Stimulated activated CD8-positive, alpha-beta memory T cell treated with anti-CD3 and anti-CD28 coated beads, Interleukin-2, amount 100 ng/mL, for 1 hour (primary cell): ENCODE measurements at places on chromosomes 2 and 18.

- no peak for DNase-seq
These were observed 223.7 kb downstream of the ACKR3 start for GRCh38 chr2:236793023-236794011.

DNA sequence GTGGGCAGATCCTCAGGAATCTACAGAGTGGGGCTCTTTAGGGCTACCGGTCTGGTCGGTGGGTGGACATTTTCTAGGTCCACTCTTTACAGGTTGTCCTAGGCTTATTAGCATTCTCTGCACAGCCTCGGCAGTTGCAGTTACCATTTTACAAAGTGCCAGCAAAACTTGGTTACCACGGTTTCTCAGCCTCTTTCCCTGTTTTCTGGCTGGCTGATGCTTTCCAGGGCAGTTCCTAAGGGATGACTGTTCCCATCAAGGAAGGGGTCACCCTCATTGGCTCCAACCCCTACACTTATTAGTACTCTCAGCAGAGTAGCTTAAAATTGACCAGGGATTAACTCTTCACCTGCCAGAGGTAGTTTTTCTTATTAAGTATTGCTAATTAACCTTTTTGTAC lies 2.0 kb upstream of the AQP4 start:
- no peak for DNase-seq

DNA sequence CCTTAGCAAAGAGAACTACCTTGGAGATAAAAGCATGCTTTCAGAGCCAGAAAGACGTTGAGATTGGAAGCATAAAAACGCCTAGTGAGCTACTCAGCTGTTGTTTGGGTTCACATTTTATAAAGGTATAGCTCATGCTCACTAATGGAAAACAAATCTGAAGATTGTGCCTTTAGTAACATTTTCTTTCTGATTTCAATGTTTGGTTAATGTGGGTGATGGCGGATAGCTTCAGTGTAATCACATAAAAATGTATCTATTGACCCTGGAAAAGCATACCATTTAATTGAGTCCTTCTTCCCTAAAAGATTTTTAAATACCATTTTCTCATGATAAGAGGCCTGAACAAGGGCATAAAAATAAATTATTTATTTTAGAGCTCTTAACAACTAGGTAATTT lies 73.4 kb downstream of the DTNA start:
- DNase-seq: no peak

DNA sequence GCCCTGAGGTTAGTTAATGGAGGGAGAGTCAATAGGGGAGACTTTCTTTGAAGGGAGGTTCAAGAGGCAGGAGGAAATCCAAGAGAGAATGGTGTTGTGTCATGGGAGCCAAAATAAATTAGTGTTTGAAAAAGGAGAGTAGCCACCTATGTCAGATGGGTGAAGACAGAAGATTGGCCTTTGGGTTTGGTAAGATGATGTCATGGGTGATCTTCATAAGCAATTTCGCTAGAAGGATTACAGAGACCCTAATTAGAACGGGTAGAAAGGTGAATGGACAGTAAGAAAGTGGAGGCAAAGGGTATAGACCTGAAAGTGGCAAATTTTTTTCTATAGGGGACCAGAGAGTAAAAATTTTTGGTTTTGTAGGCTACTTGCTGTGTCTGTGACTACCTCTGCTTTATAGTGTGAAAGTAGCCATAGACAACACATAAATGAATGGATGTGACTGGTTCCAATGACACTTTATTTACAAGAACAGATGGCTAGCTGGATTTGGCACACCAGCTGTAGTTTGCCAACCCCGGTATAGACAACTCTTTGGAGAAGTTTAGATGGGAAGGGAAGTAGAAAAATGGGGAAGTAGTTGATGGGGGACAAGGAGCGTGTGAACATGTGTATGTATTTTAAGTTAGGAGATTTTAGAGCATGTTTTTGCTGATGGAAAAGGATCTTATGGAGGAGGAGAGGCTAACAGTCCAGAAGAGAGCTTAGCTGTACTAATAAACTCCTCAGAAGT lies 9.3 kb downstream of the STAMBP start:
- no peak for DNase-seq

GRCh38 chr2:100986157-100986556 lies 15.9 kb upstream of the RPL31 start:
- no peak for DNase-seq

DNA sequence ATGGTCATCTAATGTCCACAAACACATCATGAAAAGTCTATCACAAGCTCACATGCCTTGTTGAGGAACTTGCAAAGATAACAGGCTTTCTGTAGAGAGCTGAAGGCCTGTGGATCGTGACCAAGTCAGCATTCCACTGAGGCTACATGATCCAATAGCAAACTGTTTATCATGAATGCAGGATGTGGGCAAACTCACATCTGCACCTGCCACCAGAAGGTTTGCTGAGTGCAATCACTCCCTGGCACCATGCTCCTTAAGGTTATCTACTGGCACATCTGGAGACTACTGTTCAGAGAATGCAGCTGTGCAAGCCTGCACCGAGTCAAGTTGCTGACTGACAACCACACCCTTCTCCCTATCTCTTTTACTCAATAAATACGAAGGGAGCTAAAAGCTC lies 67.3 kb upstream of the ACAA2 start:
- no peak for DNase-seq

DNA sequence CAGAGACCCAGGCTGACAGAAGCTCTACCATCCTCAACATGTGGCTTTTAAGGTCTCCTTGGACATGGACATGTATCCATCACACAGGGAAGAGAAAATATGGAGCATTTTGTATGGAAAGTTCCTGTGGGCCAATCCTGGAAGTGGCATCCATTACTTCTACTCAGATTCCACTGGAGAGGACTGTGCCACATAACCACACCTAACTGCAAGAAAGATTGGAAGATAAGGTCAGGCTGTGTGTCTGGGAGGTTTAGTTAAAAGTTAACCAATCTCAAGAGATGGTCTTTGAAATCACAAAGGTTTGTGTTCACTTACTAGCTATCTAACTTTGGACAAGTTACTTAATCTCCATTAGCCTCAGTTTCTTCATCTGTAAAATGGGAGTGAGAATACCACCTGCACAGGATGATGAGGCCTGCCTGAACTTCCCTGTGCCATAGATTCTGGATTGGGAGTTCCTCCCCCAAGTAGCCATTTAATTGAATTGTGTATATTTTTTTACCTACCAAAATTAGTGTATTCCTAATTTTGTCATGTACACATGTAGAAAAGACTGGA lies 3.9 kb upstream of the ABCB11 start:
- no peak for DNase-seq

DNA sequence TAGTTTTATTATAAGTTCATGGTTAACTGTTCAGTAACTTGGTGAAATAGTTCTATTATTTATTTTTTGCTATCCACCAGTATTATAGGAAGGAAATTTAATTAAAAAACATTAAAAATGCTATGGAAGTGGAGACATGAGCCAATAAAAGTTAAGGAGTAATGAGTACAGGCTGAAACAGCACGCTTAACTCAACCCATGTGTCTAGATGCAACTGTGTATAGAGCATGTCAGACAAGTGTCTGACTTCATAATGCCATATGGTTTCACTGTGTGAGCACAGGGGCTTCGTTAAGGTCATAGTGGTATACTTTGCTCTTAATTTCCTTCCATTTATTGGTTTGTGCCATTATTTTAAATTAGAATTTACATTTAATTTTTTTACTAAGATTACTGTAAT lies 566.8 kb upstream of the NRP2 start:
- no peak for DNase-seq

- DNase-seq: no peak
These were observed 879 bp downstream of the TMEM178A start for GRCh38 chr2:39666491-39667101.

DNA sequence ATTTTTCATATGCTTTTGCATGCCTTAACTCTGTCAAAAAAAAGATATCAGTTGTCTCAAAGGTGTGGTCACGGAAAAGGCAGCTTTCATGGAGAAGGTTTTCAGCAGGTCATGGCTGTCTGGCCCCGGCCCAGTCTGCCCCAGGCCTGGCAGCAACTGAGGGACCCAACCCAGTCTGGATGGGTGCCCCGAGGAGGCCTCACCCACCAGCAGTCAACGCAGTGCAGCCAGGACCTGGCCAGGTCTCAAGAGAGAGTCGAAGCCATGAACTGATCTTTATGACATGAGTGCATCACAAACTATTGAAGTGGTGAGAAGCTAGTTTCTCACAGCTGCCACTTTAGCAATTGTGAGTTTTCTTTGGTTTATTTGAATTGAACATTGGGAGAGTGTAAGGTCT lies 7.9 kb downstream of the TUBB6 start:
- DNase-seq: no peak
